ENCODE measurements at places on chromosomes 1 and 21.

GRCh38 chr1:178389441-178389840, 107.3 kb downstream of the CLEC20A start:
- no peak for DNase-seq

DNA sequence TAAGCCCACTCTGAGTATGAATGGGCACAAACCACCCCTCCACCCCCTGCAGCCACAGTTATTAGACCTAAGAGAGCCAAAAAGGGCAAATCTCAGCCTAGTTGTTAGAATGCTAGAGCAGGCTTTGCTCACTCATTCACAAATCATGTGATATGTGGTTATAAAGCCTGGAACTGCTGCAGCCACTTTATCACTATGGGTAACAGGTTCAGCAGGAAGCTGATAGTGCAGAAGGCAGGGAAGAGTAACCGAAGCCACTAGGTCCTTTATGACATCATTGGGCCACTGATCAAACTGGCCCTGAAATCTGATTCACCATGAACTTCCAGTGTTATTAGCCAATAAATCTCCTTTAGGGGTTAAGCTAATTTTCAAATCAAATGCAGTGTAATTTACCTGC, 134.7 kb downstream of the GRIK1 start:
- DNase-seq = no peak

DNA sequence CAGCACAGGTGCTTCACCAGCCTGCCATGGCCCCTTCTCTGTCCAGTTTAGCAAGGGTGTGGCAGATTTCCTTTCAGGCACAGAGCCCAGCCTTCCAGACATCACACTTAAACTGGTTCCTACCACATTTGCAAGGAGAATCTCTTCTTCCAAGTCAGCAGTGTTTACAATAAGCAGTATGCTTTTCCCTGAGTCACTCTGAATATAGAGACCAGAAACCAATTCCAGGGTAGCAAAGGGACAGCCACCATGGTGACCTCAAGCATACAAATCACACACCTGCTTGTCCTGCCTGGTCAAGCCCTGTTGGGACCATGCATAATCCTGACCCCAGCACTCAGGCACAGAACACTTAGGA, 8.7 kb upstream of the CBR3 start:
- peak; percentile 34 for DNase-seq

GRCh38 chr1:113811156-113811887, 954 bp downstream of the RSBN1 start:
- DNase-seq = peak; percentile 7

- DNase-seq = no peak
Measured at GRCh38 chr1:229065613-229066012, 205.3 kb upstream of the RAB4A start.

DNA sequence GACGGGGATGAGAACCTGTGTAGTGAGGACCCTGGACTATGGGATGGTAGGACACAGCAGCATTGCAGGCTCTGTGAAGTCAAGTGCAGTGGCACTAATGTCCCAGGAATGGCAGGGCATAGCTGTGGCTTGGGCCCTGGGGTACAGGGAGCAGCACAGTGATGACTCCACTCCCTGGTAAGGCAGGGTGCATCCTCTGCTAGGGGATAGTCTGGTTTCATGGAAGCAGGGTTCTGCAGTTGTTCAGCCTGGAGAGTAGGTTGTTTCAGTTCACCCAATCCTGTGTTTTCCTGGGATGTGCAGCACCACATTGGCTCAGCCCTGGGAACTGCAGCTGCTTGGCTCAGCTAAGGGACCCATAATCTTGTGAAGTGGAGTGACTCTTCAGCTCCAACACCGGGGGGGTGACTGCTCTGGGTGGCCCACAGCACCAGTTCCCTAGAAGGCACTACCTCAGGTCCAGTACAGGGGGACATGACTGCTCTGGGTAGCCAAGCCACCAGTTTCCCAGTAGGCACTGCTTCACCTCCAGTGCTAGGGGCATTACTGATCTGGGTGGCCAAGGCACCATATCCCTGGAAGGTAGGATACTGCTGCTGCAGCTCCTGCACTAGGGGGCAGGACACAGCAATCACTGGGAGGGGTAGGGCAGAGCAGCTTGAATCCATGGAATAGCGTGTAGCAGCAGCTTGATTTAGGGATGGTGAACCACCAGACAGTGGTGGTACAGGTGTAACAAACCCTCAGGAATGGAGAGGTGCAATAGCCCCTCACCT, 15.3 kb upstream of the C1orf185 start:
- no peak for DNase-seq

DNA sequence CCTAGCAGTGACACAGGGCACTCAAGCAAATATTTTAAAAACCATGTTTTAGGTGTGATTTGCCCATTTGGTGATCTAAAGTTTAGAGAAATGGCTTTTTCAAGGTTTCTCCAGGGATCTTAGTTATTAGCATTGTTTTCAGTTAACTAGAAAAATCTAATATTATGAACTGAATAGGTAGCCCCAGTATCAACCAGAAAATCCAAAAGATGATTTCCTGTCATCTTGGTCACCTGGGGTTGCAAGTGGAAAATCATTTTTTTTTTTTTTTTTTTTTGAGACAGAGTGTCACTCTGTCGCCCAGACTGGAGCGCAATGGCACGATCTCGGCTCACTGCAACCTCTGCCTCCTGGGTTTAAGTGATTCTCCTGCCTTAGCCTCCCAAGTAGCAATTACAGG, 106.6 kb upstream of the FMN2 start:
- no peak for DNase-seq

- DNase-seq = no peak
Measured at GRCh38 chr1:65393347-65393746, 27.1 kb upstream of the LEPR start.

All from MG63 (cell line).